ENCODE measurements at places on chromosomes 13 and 19.

DNA sequence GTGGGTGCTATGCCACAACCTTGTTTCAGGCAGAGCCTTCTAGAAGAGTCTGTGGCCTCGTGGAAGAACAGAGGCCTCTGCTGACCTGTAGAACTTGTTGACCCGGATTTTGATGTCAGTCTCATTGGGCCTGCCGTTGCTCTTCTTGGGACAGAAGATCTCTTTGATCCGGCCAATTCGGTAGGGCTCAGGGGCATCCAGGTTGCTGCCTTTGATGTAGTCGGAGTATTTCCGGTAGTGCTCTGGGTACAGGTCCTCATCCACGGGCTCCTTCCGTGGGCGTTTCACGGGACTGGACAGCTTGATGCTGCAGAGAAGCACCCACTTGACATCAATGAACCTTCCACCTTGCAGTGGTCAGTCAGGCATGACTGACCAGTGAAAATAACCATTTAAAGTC lies 24.0 kb upstream of the EIF3G start:
- no peak for DNase-seq

DNA sequence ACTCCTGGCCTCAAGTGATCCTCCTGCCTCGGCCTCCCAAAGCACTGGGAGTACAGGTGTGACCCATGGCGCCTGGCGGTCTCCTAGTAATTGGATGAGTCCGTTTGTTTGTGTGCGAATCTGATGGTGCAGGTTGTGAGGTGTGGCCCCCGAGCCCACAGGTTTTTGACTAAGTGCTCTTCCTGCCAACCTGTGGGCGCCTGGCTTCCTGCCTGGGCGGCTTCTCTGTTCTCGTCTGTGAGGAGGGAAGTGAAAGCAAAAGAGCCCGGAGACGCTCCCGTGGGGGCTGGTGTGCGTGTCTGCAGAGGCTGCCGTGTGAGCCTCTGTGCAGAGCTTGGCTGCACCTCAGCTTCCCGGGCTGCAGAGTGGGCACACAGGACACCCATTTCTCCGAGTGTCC lies 10.0 kb downstream of the ARHGAP45 start:
- DNase-seq, result peak; percentile 89

- no peak for DNase-seq
Measured at GRCh38 chr13:46170687-46171086, 11.3 kb downstream of the LCP1 start.

- DNase-seq, result no peak
Measured at GRCh38 chr13:78606471-78607408, 3.4 kb upstream of the POU4F1 start.

GRCh38 chr19:5665781-5666513 lies 14.4 kb downstream of the MICOS13 start:
- DNase-seq, result no peak

GRCh38 chr19:1252821-1253513 lies 4.6 kb downstream of the MIDN start:
- peak; percentile 60 for DNase-seq

DNA sequence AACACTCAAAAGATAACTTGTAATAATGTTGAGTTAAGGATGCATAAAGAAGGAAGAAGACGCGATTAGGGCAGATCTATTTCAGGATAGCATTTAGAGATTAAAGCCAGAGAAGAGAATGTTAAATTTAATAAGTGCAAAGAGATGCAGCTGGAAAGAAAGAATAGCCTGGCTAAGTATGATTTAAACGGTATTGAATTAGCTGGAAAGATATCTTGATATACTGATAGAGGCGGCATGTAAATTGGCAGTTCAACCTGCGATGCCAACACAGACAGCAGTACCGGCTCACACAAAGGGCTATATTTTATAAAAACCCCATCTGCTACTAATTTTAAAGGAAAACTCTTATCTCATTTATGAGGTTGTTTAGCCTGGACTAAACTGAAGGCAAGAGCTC lies 121.4 kb downstream of the ENOX1 start:
- no peak for DNase-seq

DNA sequence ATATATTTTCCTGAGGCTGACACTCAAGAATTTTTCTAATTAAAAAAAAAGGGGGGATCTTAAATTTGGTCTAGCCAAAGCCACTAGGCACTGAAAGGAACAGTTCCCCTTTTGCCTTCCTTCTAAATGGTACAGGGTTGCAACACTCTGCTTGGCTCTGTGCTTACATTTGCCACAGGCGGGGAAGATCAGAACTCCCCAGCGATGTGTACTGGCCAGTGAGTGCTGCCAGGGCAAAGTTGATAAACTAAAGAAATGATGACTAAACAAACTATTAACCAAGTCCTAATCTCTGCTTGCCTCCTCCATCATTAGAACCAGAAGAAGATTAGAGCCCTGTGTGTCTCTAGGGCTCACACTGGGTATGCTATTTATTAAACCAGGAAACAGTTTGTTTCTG lies 75.3 kb upstream of the SCEL start:
- DNase-seq, result no peak

- DNase-seq, result no peak
Measured at GRCh38 chr13:89270736-89271135, 1599.6 kb downstream of the SLITRK5 start.

DNA sequence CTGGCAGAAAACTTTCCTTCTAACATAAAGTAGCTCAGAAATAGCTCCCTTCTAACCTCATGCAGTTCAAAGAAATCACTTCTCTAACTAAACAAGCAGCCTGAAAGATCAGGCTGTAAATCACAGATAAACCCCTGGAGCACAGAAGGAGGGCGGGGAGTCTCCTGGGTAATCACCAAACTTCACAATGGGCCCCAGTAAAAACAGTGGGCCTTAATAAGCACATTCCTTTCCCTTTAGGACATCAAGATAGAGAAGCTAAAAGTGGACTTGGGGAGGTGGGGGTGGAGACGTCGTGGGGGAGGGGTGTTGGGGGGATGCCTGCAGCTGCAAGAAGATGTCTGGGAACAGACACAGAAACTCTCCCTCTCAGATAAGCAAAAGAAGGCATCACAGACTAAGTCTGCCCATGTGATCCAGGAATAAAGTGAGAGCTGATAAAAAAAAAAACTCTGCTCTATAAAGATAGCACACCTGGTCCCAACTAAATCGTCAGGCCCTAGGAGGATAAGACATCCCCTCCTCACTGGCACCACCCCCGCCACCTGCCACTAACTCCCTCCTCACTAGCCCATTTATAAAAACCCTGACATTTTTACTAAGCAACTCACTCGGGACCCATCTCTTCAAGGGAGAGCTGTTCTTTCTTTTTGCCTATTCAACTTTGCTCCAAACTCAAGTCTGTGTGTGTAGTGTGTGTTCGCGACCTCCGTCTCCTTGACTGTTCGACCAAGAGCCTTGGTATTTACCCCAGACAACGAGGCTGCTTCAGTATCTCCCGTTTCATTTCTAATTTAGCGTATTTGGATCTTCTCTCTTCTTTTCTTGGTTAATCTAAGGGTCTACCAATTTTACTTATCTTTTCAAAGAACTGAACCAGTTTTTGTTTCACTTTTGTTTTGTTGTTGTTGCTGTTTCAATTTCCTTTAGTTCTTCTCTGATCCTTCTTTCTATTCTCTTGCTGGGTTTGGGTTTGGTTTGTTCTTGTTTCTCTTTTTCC lies 31.7 kb downstream of the DNAJC15 start:
- DNase-seq, result no peak

GRCh38 chr13:31038834-31039552 lies 106.5 kb downstream of the TEX26 start:
- DNase-seq, result no peak

DNA sequence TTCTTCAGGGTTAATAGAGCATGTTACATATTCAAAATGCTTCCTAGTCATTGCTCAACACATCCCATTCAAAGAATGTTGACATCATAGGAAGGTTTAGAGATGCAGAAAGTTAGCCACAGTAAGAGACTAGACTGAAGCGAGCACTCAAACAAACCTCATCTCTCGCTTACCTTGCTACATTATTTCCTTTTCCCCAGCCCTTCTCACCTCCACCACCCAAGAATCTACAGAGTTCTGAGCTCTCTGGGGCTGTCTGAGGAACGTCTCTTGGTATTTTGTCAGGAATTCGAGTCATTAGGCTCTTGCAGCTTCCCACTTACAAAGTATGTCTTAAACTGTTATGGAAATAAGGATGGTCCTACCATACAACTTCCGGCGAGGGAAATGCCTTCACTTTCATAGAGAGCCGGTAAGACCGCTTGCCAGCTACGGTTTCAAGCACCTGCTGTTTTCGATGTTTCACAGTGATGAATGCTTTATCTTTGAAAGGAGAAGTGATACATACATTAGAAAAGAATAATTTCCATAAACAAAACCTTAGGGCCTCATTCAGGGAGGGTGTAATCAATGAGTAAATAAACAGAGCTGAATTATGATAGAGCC lies 65.1 kb downstream of the FLT1 start:
- DNase-seq, result no peak

- DNase-seq, result no peak
Measured at GRCh38 chr19:3537101-3537437, 1.9 kb upstream of the TEKTIP1 start.

GRCh38 chr19:55058781-55059610 lies 4.0 kb downstream of the RDH13 start:
- DNase-seq, result no peak

DNA sequence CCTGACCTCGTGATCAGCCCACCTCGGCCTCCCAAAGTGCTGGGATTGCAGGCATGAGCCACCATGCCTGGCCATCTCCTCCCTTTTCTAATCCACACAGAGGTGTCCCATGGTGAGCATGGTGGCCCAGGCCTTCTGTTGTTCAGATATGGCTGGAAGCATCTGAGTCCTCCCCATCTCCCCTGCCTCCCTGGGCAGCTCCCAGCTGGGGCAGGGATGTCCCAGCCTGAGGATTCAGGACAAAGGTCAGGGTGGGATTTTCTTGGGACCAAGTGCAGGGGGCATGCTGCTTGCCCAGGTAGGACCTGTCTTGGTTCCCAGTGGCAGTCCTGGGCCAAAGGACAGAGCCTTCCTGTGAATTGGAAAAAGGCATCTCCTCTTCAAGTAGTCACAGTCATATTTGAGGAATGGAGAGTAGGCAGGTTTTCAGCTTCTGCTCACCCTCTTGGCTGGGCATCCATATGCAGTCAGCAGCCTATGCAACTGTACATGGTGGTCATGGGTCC lies 10.8 kb downstream of the ADGRE2 start:
- DNase-seq, result no peak

DNA sequence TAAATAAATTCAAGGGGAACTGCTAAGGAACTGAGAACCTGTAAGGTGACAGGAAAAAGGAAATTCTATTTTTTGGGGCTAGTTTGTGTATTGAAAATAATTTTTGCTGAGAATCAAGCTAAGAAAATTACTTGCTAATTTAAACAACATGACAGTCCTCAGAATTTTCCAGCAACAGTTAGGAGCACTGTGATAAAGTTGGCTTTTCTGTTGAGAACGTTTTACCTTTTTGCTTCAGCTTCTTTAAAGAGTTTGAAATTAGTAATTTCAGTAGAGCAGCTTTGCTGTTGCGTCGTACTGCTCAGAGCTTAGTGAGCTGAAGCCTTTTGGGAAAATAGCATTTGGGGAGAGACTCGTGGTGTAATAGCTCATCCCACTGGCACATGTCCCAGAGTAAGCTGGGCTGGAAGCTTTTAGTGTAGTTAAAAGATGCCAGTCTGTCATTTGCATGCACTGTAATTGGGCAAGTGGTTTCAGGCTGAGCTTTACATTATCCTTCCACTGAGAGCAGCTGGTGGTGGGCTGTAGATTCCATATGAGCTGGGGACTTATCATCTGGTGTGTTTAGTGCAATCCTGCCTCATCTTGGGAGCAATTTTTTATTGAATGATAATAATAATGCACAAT lies 69.8 kb downstream of the LRCH1 start:
- DNase-seq, result no peak

GRCh38 chr13:97544031-97544765 lies 110.2 kb downstream of the RAP2A start:
- DNase-seq, result no peak

DNA sequence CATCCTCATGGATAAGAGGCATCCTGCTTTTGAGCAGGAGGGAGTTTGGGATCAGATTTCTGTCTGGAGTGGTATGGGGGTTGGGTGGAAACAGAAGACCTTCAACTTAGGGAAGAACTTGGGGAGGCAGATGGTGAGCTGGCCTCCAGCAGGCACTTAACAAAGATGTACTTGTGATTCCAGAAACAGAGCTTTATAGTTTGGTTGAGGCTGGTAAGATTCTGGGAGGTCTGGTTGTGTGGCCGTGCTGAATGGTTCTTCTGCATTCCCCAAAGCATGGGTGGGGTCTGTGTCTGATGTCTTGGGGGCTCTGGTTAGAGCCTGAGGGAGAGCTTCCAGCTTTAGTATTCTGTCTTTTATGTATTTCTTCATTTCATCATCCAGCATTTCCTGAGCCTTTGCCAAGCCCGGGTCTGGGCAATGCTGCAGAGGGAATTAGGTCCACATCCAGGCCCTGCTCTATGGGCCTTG lies 4.8 kb downstream of the MEGF8 start:
- no peak for DNase-seq

DNA sequence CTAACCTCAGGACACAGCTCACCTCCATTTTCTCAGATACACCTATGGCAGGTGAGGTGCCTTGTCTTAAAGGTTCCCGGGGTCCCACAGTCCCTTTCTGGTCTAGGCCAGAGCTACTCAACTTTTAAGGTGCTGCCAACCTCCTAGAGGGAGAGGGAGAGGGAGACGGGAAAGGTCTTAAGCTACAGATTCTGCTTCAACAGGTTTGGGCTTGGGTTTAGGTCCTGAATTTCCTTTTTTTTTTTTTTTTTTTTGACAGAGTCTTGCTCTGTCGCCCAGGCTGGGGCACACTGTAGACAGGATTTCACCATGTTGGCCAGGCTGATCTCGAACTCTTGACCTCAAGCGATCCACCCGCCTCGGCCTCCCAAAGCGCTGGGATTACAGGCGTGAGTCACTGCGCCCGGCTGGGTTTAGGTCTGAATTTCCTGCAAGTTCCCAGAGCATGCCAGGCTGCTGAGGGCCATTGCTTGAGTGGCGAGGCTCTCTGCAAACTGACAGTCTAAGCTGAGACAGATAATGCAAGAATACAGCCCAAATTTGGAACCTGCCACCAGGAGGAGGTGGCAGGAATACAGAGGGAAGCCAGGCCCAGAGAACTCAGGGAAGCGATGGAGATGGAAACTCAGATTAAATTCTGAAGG lies 7.8 kb upstream of the SYCN start:
- DNase-seq, result no peak

- no peak for DNase-seq
Measured at GRCh38 chr13:73704587-73704986, 429.6 kb downstream of the KLF12 start.
